Cardiac atrium fibroblast (primary cell): ENCODE measurements at places on chromosomes 2 and 18. TPM values are rescaled to one million over a fixed set of nuclear protein-coding genes. Genes with fewer than 3 reads are reported as not detected.

Gene EN1
- total RNA-seq = not detected in 2 replicates

Gene CLHC1
- total RNA-seq = 6.2 TPM in 1 of 2 replicates, not detected in the other

Gene TMEM247
- not detected in 2 replicates for total RNA-seq

Gene UGT1A1
- total RNA-seq = not detected in 2 replicates

Gene STK36
- 20.1 and 21.7 TPM in 2 replicates for total RNA-seq

Gene HES6
- 0.72 and 1.6 TPM in 2 replicates for total RNA-seq

Gene EFR3B
- total RNA-seq = 0.18 and 0.97 TPM in 2 replicates
